H9 (cell line): ENCODE measurements at places on chromosomes 5 and 9. TPM values are rescaled to one million over a fixed set of nuclear protein-coding genes. Genes with fewer than 3 reads are reported as not detected.

- H3K36me3 ChIP-seq = no peaks in the 10 kb centered on the region
- H3K4me1 ChIP-seq = no peaks in the 10 kb centered on the region
- no peak for DNase-seq
- no peak overlapping the region for H3K4me3 ChIP-seq
- no peak overlapping the region for H3K27ac ChIP-seq
Measured at GRCh38 chr5:71699751-71700150, 19.3 kb upstream of the CARTPT start.

ANGPTL2 gene
- total RNA-seq = 4.8 and 5.1 TPM in 2 replicates

DNA sequence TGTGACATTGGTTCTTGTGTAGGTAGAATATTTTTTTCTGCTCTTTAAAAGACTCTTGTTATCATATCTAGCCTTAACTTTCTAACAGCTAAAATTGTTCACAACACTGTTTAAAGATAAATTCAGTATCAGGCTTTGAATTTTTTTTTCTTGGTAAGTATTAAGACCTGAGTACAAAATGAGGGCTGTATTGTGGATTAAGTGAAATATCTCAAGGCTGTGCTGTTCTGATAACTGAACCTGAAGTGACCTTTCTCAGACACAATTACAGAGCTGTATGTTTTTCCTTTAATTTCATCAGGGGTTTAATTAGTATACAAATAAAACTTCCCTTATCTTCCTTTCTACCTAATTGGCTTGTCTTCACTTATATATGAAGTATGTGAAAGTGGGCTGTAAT, 290.5 kb downstream of the CCDC171 start:
- H3K27me3 ChIP-seq = no peaks in the 10 kb centered on the region
- no peak overlapping the region for H3K4me3 ChIP-seq
- no peaks in the 10 kb centered on the region for H3K36me3 ChIP-seq
- H3K27ac ChIP-seq = no peak overlapping the region
- no peaks in the 10 kb centered on the region for H3K4me1 ChIP-seq

- no peak for DNase-seq
- H3K4me3 ChIP-seq = no peak overlapping the region
- no peak overlapping the region for H3K27ac ChIP-seq
- H3K4me1 ChIP-seq = no peaks in the 10 kb centered on the region
- H3K36me3 ChIP-seq = no peaks in the 10 kb centered on the region; the same call in 2 of the 3 replicates
Measured at GRCh38 chr5:121273833-121274433, 577.7 kb upstream of the FTMT start.

TMEM174 gene
- total RNA-seq = not detected in 2 replicates

FBP1 gene
- total RNA-seq = 1.9 and 2.2 TPM in 2 replicates
